Fibroblast of lung (primary cell): ENCODE measurements at places on chromosomes 1 and 21.

DNA sequence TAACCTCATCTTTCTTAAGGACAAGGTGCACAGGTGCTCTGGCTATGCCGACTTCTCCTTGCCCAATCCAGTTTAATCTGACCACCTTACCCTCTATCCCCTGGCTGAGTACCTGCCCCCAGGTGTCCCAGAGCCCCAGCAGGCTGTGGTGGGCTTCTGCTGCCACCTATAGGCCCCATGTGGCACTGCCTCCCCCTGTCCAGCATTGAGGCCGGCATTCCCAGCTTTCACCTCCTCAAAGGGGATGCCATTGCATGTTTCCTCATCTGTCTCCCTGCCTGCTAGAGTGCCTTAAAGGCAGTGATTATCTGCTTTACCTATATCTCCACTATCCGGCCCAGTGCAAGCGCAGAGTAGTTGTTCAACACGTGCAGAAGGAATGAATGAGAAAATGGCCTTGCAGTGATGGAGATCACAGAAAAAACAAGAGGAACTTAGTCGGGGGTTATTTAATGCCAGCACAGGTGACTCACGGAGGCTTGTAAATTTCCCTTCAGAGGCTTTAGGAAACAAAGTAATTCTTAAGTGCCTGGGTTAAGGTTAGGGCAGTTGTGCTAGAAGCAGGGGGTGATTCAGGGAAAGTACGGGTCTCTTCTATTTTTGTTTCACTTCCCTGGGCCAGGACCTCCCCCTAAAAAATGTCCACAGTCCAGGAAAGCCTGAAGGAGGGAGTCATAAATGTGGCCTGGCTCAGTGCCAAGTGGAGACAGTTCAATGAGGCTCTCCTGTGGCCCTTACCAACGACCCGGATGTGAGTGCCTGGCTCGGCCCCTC lies 131.8 kb upstream of the NGF start:
- peak; percentile 37 for DNase-seq

DNA sequence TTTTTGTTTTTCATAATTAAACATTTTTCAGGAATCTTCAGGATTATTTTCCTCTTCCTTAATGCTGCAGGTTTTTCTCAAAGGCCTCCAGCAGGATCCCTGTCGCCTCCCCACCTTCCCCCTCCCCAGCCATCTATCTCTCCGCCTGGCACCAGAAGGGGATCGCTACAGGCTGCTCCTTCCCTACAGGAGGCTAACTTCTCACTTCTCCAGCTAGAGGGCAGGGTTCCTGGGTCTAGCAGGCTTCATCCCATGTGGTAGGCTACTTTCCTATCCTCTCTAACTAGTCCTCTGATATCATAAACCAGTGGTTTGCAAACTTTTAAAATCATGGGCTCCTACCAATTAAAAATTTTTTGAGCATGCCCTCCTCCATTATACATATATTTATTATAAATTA lies 104.1 kb downstream of the KCNN3 start:
- peak; percentile 20 for DNase-seq

- no peak for DNase-seq
Observed at GRCh38 chr21:32599091-32599490, 13.1 kb downstream of the CFAP298 start.

- DNase-seq = no peak
Observed at GRCh38 chr1:223780949-223781348, 64.8 kb downstream of the TP53BP2 start.

DNA sequence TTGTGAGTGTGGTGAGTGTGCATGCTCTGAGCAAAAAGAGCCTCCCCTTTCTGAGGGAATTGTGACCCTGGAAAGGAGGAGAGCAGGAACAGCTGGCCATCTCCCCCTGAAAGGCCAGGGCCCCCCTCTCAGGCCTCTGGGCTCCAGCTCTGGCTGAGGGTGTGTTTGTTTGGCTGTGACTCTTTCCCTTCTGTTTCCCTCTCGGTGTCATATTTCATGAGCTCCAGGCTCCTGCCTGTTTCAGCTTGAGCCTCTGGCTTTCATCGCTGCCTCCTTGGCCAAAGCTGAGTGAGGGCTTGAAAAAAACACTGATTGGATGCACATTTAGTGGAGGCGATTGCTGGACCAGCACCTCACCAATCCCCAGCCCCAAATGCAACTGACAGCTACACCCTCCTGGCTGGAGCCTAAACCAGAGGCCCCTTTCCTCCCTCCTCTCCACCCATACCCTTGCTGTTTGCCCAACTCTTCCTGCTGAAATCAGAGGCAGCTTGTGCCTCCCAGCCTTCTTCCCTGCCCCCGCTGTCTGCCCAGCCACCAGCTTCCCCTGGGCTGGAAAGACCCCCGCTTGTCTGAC lies 64.1 kb downstream of the DDR2 start:
- peak; percentile 99 for DNase-seq
